ENCODE measurements at places on chromosomes 11 and 22.

DNA sequence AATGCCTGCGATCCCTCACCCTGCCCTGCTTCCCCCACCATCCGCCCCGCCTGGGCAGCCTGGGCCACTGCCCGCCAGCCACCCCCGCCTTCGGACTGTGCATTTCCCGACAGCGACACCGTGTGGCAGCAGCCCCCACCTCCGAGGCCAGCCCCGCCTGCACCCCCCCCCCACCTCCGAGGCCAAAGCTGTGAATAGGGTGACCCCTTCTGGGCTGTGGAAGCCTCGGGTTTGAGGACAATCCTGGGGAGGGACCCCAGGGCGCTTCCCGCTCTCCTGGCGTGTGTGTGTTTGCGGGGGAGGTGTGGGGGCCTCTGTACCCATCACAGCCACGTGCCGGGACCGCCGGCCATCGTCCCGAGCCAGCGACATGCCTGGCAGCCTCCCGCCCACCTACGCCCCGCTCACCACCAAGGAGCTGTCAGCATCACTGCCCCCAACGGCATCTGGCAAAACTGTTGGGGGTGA is 33.8 kb upstream of the PPARA start:
- no peak overlapping the region for H3K27ac ChIP-seq
- DNase-seq: peak; percentile 83
- H3K4me3 ChIP-seq: no peak overlapping the region
- H3K27me3 ChIP-seq: no peaks in the 10 kb centered on the region

- no peaks in the 10 kb centered on the region for H3K4me1 ChIP-seq
- DNase-seq: no peak
- H3K27me3 ChIP-seq: no peaks in the 10 kb centered on the region
Observed at GRCh38 chr11:91136631-91137030, 913.8 kb upstream of the CHORDC1 start.

DNA sequence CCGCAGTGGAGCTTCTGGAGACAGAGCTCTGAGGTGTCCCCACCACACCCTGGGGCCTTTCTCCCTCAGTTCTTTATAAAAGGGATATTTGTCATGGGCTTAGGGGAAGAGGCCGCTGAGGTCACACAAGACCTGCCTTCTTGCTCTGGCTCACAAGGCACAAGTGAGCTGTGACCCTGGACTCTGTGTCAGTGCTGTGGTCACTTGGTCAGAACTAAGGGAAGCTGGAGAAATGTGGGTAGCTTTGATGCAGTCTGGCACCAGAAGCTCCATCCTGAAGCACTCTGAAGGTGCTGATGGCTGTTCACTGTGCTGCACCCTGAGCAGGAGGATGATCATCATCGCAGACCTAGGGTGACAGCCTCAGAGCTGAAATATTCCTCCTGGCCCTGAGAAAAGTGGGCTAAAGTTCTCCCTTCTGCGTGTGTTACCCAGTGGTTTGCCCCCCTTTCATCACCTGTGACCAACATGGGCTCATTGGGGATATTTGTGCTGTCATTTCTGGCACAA is 28.1 kb upstream of the VPREB1 start:
- DNase-seq: no peak
- H3K4me1 ChIP-seq: no peaks in the 10 kb centered on the region
- H3K4me3 ChIP-seq: no peak overlapping the region
- no peaks in the 10 kb centered on the region for H3K27me3 ChIP-seq
- no peak overlapping the region for H3K27ac ChIP-seq

DNA sequence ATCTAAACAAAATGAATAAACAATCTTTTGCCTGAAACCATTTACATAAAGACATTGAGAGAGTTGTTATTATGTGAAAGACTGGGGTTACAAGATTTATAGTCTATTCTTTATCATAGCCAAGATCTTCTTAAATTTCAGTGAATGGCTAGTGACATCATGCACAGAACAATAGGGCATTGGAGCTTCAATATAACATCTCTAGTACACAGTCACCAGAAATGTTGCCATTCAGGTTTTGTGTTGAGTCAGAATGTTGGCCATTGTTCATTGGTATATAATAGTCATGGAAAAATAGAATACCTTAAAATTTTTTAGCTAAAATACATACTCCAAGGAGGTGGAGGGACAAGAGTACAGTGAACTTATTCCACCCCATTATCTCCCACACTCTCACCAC is 44.3 kb downstream of the SLC5A12 start:
- no peak overlapping the region for H3K27ac ChIP-seq
- no peaks in the 10 kb centered on the region for H3K4me1 ChIP-seq
- no peak for DNase-seq
- H3K4me3 ChIP-seq: no peak overlapping the region
- no peaks in the 10 kb centered on the region for H3K27me3 ChIP-seq
- no peaks in the 10 kb centered on the region for H3K36me3 ChIP-seq

DNA sequence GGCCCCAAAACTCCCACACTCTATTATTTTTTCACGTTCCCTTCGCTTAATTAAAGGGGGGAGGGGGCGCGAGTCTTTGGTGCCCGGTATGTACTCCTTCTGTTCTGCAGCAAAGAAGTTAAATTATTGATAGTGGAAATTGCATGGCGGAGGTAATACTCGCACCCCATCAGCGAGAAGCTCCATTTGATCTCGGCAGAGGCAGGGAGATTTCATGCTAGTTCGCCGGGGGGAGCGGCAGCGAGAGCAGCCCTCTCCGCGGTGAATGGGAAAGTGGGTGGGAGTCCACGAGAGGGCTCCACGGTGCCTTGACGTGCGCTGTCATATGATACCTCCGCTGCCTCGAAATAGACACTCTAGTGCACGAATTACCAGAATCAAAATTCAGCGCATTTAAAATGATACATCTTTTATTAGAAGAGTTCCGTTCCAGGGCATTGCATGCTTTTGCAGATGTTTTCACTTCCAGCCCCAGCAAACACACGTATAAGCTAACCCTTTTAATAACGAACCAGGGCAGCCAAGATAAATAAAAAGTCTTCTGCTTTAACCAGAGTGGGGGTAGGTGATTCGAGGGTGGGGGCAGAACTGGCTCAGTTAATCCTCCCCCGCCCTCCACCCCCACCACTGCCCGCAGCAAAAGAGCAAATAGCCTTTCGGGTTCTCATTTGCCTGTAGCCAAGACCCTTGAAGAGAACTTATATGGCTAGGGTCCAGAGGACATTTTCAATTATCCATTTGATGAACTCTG is 1.3 kb upstream of the BDNF start:
- DNase-seq: no peak
- no peaks in the 10 kb centered on the region for H3K36me3 ChIP-seq
- no peak overlapping the region for H3K4me3 ChIP-seq
- no peak overlapping the region for H3K27ac ChIP-seq

GRCh38 chr22:41470886-41471285 is 2.0 kb downstream of the ACO2 start:
- no peak overlapping the region for H3K27ac ChIP-seq
- peaks cover 28% of the 10 kb centered on the region for H3K4me1 ChIP-seq
- H3K4me3 ChIP-seq: no peak overlapping the region
- H3K36me3 ChIP-seq: peaks cover 20% of the 10 kb centered on the region
- DNase-seq: no peak

GRCh38 chr11:7596975-7597391 is 76.3 kb downstream of the CYB5R2 start:
- DNase-seq: no peak
- no peak overlapping the region for H3K27ac ChIP-seq
- H3K36me3 ChIP-seq: no peaks in the 10 kb centered on the region
- no peaks in the 10 kb centered on the region for H3K27me3 ChIP-seq
- no peak overlapping the region for H3K4me3 ChIP-seq

DNA sequence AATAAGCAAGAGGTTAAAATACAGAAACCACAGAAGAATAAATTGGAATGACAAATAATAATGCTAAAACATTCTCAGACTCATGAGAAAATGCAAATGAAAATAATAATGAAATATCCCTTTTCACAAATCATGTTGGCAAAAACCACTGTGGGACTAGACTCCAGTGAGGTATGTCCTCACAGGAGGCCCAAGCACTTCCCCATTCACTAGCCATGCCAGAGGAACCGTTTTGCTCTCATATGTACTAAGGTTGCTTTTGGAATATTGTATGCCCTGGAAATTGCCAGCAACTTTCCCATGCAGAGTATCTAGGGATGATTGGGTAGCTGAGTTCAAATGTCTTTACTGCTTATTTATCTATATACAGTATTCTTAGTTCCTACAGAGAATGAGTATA is 106.2 kb upstream of the CHORDC1 start:
- no peak for DNase-seq
- H3K27ac ChIP-seq: no peak overlapping the region
- H3K36me3 ChIP-seq: no peaks in the 10 kb centered on the region
- no peaks in the 10 kb centered on the region for H3K4me1 ChIP-seq
- no peaks in the 10 kb centered on the region for H3K27me3 ChIP-seq

DNA sequence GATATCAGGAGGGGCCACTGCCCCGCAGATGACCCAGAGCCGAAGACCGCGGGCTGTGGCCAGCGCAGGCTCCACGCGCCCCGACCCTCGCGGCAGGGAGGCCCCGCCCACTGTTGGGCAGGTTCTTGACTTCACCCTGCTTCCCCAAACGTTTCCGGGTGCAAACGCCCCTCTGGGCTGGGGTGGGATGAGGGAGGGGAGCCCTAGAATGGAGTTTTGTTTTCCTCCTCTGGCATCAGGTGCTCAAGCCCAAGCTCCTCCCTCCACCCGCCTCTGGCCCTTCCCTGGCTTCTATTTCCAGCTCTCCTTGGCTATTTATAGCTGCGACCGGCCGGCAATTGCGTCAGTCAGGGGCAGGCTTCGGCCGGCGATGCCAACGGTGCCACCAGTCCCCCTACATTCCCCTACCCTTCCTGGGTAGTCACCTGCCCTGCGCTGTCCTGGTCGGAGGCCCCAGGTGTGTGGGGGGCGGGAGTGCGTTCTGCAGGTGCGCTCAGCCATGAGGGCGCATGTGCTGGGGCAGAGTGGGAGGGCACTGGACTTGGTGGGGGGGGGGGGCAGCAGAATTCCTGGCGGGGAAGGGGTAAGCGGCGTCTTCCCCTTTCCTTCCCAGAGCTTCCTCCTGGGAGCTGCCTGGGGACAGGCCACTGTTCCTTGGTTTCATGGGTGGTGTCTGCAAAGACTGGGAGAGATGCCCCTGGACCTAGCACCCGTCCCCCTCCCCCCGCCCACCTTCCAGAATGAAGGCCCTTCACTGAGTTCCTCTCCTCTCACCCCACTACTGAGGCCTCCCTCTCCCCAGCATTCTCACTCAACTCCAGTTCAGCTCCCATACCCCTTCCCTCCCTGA is 23.6 kb downstream of the DUSP8 start:
- no peak for DNase-seq
- no peak overlapping the region for H3K27ac ChIP-seq
- H3K27me3 ChIP-seq: peaks cover 12% of the 10 kb centered on the region
- no peaks in the 10 kb centered on the region for H3K36me3 ChIP-seq

- H3K27ac ChIP-seq: no peak overlapping the region
- DNase-seq: no peak
- no peak overlapping the region for H3K4me3 ChIP-seq
- no peaks in the 10 kb centered on the region for H3K27me3 ChIP-seq
Observed at GRCh38 chr11:84193706-84194105, 907.5 kb upstream of the CCDC90B start.

DNA sequence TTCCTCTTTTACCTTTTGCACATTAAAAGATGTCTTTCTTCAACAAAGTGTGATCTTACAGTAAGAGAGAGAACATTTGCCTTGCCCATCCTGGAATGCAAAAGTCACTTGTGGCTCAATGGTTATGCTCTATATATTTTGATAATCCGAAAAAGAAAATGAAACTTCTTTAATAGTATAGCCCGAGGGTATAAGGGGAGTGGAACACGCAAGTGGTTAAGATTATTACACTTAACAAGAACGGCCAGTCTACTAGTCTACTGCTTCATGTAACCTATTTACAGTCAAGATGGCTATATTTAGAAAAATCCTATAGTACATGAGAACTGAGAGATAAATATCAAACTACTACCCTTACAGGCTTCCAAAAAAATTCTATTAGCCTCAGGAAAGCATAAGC is 86.1 kb downstream of the CADM1 start:
- H3K36me3 ChIP-seq: no peaks in the 10 kb centered on the region
- H3K27me3 ChIP-seq: no peaks in the 10 kb centered on the region
- no peak overlapping the region for H3K27ac ChIP-seq
- no peak for DNase-seq
- no peaks in the 10 kb centered on the region for H3K4me1 ChIP-seq

DNA sequence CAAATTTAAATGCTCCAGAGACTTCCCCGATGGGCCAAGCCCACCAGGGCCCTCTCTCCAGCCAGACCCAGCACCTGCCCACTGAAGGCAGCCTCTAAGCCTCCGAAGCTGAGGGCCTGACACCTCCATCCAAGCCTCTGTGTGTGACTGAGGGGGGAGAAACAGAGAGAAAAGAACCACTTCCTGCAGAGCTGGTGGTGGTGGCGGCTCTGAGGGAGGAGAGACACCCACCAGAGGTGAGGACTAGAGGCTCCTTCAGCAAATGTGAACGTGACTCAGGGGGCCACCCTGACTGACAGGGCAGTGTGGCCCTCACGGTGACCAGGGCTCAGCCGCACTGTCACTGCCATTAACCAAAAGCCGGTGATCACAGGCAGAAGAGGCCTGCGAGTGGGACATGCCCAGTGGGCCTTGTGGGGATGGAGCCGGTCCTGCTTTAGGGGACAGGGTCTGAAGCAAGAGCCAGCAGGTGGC is 31.0 kb upstream of the CD5 start:
- peaks cover 98% of the 10 kb centered on the region for H3K4me1 ChIP-seq
- no peak overlapping the region for H3K4me3 ChIP-seq
- H3K36me3 ChIP-seq: no peaks in the 10 kb centered on the region
- peak; percentile 61 for DNase-seq

DNA sequence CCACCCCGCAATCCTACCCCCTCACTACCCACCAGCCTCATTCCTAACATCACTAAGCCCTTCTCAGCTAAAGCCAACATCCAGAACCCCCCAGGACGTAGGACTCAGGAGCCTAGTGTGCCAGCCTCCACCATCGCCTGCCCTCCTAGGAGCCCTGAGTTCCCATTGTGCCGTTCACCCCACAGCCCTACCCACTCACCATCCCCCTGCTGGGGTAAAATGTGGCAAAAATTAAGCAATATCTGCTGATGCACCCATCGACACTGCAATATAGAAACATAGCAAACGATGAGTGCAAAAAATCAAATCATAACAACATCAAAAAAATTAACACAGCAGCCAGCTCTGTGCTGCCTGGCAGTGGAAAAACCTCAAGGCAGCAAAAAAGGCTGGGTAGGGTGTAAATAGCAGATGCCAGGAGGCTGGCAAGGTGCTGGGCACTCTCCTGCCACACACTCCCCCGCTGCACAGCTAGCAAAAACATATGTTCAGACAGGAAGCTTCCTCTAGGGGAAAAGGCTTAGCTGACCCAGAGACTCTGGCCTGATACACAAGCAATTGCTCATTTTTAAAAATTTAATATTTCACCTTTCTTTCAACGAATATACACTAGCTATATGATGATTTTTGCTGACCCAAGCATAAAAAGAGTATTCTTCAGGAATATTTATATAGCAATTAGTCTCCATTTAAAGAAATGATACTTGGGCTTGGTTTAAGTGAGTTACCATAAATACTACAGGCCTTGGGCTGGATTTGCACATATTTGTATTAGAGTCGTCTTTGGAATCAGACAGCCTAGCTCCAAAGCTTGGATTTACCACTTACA is 33.8 kb downstream of the PRDM10 start:
- no peak for DNase-seq
- no peak overlapping the region for H3K4me3 ChIP-seq
- H3K36me3 ChIP-seq: no peaks in the 10 kb centered on the region
- no peaks in the 10 kb centered on the region for H3K27me3 ChIP-seq
- no peak overlapping the region for H3K27ac ChIP-seq

- H3K27me3 ChIP-seq: no peaks in the 10 kb centered on the region
- H3K27ac ChIP-seq: no peak overlapping the region
- no peak overlapping the region for H3K4me3 ChIP-seq
- H3K36me3 ChIP-seq: no peaks in the 10 kb centered on the region
- no peak for DNase-seq
Observed at GRCh38 chr22:43207849-43208702, 21.1 kb upstream of the TTLL12 start.

GRCh38 chr22:37233751-37234631 is 10.1 kb downstream of the RAC2 start:
- H3K4me3 ChIP-seq: peak overlapping the region; percentile 8
- peaks cover 98% of the 10 kb centered on the region for H3K4me1 ChIP-seq
- H3K36me3 ChIP-seq: peaks cover 61% of the 10 kb centered on the region
